Cardiac fibroblast (primary cell): ENCODE measurements at places on chromosomes 7 and 10.
A peak's percentile ranks its signal among the peaks of the same experiment; 100 is the strongest.

GRCh38 chr10:109875828-109876821 lies 47.2 kb downstream of the XPNPEP1 start:
- no peak for DNase-seq

GRCh38 chr7:103025341-103025740 lies 49.3 kb downstream of the FBXL13 start:
- no peak for DNase-seq

GRCh38 chr7:81811956-81812865 lies 42.4 kb upstream of the HGF start:
- DNase-seq, result no peak

- peak; percentile 78 for DNase-seq
These were observed 39.8 kb upstream of the ARL4A start for GRCh38 chr7:12647364-12648219.

GRCh38 chr10:129472696-129473555 lies 5.9 kb downstream of the MGMT start:
- DNase-seq, result no peak

DNA sequence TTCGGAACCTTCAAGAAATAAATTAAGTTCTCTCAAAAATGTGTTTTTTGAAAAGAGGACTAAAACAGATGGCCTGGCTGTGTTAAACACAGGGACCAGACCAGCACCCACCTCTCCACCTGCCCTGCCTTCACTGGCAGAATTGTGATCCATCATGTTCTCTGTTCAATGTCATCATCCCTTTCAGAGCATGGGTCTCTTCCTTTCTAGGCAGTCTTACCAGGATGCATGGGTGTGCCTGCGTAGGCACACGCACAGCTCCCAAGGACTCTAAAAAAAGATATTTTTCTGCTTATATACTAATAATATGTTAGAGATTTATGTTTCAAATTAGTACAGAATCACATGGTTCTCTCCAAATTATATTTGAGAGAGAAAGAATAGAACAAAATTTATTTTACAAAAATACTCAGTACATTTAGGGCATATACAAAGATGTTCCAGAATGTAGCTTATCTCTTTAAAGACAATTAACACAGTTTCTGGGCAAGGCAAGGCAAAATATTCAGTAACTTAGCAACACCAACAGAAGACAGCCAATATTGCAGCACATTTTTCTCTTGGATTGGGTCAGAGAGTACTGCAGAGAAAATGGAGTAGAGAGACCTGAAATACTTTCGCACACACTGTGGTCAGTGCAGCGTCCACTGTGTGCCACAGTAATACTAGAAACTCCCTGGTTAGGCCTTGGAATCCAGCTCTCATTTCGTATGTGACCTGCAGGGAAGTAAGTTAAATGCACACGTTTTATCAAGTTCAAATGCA lies 52.8 kb downstream of the EGFR start:
- DNase-seq, result peak; percentile 79

DNA sequence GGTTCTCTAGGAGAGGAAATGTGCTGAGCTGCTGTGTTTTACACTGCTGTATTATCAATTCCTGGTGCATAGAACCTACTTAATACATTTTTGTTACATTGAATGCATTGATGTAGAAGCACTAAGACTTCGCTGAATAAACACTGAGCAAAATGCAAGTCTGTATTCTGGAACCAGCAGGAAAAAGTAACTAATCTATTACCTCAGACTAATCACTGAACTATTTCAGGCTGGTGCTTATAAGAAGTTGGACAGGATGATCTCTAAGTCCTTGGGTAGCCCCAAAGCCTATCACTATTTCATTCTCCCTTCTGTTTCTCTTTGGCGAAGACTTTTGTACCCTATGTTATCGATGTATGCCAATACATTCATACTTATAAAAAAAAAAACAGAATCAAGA lies 87.2 kb upstream of the LRRTM3 start:
- DNase-seq, result no peak

DNA sequence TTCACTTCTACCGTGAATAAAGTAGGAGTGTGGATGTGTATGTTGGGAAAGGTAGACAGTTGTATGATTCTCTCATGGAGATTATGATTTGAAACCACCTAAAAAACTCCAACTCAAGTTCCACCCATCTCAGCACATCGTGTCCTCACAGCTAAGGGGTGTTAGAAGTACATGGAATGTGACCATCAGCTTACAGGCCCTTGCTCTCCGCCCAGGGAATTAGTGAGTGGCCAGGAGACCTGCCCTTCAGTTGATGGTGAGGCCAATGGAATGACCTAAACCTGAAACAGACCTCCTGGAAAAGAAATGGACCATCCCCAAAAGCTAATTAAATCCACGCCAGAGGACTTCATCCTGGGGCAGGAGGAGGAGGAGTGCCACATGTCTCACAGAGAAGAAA lies 2.1 kb upstream of the WNT2 start:
- no peak for DNase-seq

DNA sequence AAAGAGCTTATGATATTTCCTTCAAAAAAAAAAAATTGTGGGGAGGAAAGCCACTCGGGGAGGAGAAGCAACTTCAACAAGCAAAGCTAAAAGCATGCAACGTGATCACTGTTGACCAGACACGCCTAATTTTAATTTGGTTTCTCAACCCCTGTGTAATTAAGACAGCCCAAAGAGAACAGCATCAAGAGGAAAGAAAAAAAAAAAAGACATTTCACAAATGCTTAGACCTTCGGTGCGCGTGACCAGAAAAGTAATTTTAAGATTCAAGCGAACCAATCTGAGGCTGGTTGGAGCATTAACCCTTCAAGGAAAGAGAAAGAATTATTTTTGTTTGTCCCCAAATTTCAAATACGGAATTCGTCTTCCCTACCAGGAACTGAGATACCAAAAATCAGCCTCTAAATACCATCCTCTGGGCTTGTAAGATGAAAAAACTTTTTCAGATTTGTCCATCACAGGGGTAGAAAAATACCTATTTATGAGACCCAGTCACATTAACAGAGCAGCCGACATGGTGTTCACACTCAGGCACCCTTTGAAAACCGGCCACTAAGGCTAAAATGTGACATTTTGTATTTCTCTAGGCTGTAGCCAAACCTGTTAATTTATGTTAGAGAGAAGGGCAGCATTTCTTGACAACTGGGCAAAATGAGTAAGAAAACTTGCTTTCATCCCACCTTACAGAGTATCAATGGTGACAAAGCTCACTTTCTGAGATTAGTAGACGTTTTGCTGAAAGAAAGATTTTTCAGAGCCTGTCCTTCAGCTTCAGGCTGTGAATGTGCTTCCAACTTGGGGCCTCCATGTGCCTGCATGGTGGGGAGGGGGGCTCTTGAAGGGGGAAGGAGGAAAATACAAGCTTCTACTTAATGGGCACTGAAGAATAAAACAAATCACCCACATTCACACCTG lies 179.9 kb upstream of the KLF14 start:
- no peak for DNase-seq

DNA sequence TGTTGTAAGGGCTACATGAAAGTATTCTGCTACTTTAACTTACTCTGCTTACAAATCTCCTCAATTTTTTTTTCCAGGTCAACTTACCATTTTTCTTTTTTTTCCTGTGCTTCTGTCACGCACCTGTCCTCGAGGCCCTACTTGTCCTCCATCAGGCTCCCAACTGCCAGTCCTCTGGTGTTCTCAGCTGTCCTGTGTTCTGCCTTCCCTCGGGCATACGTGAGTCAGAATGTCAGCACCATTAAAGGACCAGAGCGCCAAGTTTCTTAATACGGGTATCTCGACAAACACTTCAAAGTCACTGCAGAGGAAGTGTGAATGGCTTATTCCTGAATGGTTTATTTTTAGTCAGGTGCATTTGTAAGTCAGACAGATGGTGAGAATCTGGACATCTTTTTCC lies at the start of gene TEX47:
TEX47 (minus strand) TSS at position 185 of the 400 bp plus-strand sequence. CDS start 795 bp downstream, outside the sequence.
- no peak for DNase-seq

- no peak for DNase-seq
These were observed 26.6 kb downstream of the KCNH2 start for GRCh38 chr7:150951521-150951920.

GRCh38 chr10:69319841-69320316 lies 41.6 kb downstream of the HK1 start:
- DNase-seq, result no peak

- DNase-seq, result no peak
These were observed 24.2 kb upstream of the PRKAG2 start for GRCh38 chr7:151900986-151901621.

DNA sequence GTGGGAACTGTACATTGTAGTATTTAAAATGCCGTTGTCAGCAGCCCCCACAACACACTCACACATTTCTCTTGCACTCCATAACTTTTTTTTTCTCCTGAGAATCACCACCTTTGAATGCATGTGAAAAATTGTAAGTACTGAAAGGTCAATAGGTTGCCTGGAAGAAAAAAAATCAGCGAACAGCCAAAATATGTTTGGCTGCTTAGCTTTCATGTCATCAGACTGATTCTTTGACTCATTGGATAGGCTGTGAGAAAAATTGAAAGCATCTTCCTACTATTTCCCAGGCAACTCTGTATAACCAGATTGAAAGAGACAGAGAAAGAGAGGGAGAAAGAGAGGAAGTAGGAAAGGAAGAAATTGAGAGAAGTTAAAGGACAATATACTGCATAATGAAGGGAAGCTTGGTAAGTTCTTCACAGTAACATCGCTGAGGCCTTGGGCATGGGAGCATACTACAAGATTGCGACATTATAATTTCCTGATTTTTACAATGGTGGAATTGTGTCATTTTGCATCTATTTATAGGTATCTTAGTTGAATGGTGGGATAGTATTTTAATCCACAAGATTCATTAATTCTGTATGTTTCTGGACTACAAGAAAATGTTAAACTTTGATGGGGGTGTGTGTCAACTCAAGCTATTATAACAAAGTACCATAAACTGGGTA lies 249.3 kb upstream of the KCND2 start:
- peak; percentile 46 for DNase-seq

- DNase-seq, result no peak
These were observed 177.9 kb downstream of the CHN2 start for GRCh38 chr7:29372351-29373090.

- DNase-seq, result no peak
These were observed 38.6 kb downstream of the GBF1 start for GRCh38 chr10:102283890-102284289.

GRCh38 chr7:136163340-136163801 lies 186.2 kb upstream of the MTPN start:
- no peak for DNase-seq

DNA sequence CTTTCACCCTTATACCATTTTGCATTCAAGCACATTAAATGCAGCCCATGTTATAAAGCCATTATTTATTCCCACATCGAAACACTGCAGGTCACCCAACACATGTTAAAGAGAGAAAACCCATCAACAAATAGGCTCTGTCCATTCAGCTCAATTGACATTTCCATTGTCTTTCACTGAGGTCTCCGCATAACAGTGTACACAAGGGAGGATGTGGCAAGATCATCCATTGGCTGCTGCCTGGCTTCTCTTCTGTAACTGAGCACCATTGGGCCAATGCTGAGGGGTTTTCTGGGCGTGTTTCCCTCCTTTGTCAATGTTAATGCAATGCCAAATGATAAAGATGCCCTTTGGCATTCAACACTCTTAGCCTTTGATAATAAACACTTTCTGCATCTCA lies 278.1 kb upstream of the SP4 start:
- DNase-seq, result no peak

DNA sequence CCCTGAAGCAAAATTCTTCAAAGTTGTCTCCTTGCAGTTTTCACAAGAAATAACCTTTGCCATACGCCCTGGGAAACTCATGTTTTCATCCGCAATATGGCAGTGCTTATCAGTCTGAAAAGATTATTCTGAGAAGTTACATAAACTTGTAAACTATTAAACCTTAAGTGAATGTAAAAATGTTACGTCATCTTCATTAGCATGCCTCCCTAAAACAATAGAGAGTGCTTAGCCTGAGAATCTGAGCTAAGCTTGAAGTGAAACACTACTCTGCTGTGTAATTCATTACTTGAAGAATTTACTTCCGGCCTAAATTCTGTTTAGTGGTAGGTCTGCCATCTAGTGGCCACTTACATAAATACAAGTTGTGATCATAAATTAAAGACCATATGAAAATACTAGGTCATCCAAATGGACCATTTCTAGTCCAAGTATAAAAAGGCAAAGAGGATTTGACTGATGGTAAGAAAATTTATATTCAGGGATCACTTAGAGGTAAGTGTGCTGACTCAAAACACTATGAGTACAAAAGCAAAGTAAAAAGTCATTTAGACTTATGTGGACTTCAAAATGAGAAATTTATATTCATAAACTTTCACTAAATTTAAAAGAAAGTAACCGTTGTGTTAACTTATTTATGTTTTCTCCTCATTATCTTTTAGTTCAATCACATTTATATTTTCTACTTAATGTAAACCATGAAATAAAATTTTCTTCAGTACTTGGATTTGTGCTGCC lies 745.1 kb upstream of the LRRTM3 start:
- DNase-seq, result peak; percentile 77

GRCh38 chr7:98369726-98370125 lies 31.2 kb downstream of the BAIAP2L1 start:
- DNase-seq, result no peak

DNA sequence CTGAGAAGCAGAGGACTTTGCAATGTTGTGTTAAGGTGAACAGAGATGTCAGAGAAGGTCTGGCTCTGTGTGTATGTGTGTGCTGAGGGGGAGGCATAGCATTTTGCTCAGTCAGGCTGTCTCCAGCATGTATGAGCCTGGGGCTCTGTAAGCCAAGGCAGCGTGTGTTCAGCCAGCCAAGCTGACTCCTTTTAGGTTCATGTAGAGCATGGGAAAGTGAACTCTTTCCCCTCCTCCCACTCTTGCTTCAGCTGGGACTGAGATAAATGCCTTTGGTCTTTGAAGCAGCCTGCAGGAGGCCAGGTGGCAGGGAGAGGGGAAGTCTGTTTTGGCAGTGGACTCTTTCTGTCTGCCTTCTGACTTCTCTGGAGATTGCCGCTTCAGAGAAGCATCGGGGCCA lies 3.8 kb downstream of the SFXN2 start:
- DNase-seq, result peak; percentile 62

- DNase-seq, result no peak
These were observed 109.1 kb upstream of the TNRC18 start for GRCh38 chr7:5532536-5533335.

DNA sequence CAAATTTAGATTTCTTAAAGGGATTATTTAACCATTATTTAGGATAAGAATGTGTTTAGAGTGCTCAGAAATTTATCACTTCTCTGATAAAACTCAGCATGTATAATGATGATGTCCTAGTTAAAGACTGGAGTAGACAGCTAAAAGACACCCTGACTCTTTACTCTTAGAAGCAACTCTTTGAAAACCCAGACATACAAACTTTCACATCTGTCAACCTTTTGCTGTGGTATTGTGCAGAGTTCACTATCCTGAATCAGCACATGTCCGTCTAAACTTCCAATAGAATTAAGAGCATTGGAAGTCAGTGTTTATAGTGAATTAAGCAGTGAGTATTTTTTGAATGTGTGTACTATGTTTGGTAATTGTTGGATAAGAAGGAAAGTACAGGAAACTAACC lies 24.9 kb downstream of the ZNRF2 start:
- no peak for DNase-seq

- DNase-seq, result no peak
These were observed 15.6 kb upstream of the AKR1C3 start for GRCh38 chr10:5078547-5079180.

- DNase-seq, result no peak
These were observed 120.6 kb downstream of the GLCCI1 start for GRCh38 chr7:8089036-8089780.
